Right cardiac atrium (tissue), 5 donors: ENCODE measurements at places on chromosomes 6 and 20.
A peak's percentile ranks its signal among the peaks of the same experiment; 100 is the strongest.

DNA sequence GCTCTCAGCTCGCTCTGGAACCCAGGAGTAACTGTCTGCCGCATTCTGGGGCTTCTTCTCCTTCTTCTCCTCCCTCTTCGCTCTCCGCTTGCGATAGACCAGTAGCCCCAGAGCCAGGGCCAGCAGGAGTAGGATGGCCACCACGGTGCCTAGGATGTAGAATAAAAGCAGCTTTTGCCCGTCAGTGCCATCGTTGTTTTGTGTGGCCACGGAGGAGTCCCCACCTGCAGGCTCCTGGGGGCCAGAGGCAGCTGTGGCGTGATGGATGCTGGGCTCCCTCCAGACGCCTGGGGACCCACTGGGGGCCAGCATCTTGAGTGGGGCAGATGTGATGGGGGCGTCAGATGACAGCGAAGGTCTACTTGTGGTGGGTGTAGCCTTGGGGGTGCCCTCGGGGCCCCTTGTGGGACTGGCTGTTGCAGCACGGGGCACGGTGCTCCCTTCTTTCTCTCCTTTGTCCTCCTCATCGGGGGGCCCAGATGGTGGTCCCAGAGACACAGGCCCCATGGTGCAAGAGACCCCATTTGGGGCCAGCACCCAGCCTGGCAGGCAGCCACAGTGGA lies 1.8 kb downstream of the CD93 start:
- DNase-seq: no peak

- no peak for DNase-seq
Measured at GRCh38 chr20:38430679-38431325, 4.3 kb downstream of the SNHG17 start.

- peak; percentile 89 for DNase-seq
Measured at GRCh38 chr6:148969603-148970061, 222.8 kb downstream of the UST start.

GRCh38 chr6:29486577-29486976 lies 1.2 kb downstream of the MAS1L start:
- DNase-seq: no peak

GRCh38 chr6:37496951-37497885 lies 2.5 kb downstream of the CCDC167 start:
- DNase-seq: no peak

DNA sequence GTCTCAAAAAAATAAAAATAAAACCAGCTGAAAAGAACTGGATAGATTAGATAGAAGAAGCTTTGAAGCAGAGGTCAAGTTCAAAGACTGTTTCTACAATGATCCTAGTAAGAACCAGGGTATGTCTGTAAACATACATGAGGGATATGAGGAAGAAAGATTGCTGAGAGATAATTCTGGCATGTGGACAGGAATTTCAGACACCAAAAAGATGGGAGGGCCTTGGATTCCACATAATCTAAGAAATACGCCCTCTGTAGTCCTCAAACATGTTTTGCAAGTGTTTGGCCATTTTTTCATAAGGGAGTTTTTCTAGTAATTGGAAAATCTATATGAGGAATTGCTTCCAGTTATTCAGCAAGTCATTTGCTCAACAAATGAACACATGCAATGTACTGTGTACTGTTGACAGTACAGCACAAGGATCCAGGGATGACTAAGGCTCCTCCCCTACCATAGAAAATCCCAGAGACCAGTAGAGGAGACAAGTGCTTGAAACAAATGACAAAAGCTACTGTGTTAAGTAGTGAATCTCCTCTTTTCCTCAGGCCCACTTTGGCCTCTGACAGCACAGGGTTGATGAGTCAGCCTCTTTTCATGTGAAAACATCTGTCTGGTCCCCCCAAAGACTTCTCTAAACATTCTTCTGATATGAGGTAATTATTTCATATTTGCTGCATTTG lies 795.9 kb downstream of the MAFB start:
- DNase-seq: no peak

DNA sequence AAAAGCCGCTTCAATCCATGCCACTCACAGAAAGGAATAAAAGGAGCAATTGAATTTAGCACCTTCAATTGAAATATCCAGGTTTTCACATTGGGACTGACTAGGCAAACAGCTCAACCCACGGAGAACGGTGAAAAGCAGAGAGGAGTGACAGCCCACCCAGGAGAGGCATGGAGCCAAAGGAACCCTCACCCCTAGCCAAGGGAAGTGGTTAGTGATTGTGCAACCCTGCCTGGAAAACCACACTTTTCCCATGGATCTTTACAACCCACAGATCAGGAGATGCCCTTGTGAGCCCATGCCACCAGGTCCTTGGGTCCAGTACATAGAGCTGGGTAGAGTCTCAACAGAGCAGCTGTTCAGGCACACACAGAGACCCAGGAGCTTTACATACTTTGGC lies 911.8 kb downstream of the EPHA7 start:
- DNase-seq: no peak

GRCh38 chr20:54103067-54103761 lies 32.8 kb upstream of the BCAS1 start:
- DNase-seq: peak; percentile 84

DNA sequence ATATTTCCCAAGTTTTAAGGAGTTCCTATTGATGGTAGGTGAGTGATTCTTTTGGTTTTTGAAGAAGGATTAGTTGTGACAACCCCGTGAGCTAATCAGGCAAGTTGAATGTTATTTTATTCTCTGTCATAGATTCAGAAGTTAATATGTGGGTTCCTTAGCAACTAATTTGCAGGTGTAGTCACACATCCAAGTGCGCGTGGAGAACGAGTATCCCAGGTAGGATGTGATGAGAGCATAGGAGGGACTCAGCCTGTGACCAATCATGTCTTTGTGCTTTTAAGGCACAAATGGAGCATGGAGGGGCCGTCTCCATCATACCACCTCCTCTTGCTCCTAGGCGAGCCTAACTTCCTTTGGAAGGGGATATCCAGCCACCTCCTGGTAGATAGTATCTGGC lies 41.1 kb downstream of the PPP1R14C start:
- DNase-seq: no peak

DNA sequence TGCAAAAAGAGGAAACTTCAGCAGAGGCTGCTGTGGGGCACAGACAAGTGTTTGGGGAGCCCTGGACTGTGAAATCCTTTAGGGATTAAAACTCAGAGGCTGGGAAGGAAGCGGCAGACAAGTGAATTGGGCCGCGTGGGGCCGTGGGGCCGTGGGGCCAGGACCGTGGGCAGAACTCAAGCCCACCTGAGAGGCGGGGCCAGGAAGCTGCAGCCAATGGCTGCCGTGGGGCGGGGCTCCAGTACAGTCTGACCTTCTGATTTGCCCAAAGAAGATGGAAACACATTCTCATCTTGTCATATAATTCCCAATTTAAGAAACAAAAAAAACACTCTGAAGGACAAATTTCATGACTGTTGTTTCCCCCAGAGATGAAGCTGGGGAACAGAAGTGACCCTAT lies 55.4 kb downstream of the ANKRD60 start:
- DNase-seq: no peak

GRCh38 chr6:40353967-40354452 lies 233.2 kb downstream of the LRFN2 start:
- no peak for DNase-seq
